ENCODE measurements at places on chromosomes 1 and 21.

- no peak for DNase-seq
Observed at GRCh38 chr1:229538945-229539344, 19.6 kb downstream of the ABCB10 start.

GRCh38 chr1:196654271-196654670, 2.4 kb downstream of the CFH start:
- DNase-seq, result no peak

- no peak for DNase-seq
Observed at GRCh38 chr21:38356883-38357625, 100.3 kb downstream of the KCNJ15 start.

DNA sequence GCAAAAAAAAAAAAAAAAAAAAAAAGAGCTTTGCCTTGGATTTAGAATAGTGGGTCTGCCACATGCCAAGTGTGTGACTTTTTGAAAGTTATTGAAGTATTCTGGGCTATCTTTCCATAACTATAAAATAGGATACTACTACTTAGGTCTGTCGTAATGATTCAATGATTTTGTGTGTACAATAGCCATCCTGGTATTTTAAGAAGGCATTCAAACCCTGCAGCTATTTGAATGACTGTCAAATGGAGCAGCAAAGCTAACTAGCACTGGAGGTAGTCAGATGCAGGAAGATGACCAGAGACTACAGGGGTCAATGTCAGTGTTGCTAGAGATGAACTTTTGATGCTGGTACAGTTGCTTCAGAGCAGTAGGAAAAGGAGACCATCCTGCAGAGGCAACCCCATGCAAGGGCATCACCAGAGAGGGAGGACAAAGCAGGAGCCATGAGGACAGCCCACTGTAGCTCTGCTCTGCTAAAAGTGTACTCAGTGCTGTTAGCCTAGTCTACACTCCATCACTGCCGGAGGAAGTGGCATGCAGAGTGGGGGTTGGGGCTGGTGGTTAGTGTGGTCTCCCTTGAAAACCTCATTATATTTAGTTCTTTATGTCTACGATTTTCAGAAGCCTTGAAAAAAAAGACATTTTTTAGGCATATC, 29.0 kb downstream of the DUSP10 start:
- no peak for DNase-seq

GRCh38 chr1:16155537-16156410, at the start of gene EPHA2:
EPHA2 (minus strand) TSS chr1:16156069; CDS start chr1:16155932, 137 bp downstream.
- peak; percentile 91 for DNase-seq

DNA sequence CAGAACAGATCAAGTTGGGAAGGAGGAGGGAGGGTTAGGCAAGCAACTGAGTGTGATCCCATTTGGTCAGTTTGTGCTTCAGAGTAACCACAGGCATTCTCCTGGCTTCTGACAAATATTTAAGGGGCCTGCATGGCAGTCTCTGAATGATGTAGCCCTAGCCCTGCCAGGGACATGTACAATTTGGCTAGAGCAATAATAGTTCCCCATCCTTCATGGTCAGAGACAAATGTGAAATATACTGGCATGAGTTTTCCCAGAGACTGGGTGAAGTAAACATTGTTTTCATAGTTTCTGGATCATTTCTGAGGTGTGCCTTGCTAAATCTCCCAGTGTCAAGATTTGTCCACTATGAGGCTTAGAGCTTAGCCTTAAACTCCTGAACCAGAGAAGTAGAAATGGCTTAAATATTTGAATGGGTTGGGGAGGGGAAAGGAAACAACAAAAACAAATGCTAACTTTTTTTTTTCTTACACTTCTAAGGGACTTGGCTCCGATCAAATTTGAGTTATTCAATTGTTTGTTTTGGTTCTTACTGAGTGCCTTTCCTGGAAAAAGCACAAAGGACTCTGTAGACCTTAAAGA, 42.0 kb upstream of the UBE2U start:
- no peak for DNase-seq

Measured in A549 (cell line).